ENCODE measurements at places on chromosomes 3 and 15.

DNA sequence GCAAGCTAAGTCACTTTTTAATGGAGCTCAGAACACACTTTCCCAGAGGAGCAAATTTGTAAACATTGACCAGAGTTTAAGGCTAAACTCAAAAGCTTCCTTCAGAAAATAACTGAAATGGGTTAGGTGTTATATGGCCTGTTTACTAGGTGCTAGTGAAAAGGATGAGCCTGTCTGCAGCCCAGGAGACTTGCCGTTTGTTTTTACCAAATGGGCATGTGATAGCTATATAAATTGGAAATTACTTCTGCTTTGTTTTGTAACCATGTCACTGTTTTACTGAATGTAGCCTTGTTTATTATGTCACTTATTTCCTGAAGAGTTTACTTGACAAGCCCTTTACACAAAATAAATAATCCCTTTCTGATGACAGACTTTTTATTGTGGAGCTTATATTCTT, 109.4 kb upstream of the THSD4 start:
- no peak for DNase-seq

DNA sequence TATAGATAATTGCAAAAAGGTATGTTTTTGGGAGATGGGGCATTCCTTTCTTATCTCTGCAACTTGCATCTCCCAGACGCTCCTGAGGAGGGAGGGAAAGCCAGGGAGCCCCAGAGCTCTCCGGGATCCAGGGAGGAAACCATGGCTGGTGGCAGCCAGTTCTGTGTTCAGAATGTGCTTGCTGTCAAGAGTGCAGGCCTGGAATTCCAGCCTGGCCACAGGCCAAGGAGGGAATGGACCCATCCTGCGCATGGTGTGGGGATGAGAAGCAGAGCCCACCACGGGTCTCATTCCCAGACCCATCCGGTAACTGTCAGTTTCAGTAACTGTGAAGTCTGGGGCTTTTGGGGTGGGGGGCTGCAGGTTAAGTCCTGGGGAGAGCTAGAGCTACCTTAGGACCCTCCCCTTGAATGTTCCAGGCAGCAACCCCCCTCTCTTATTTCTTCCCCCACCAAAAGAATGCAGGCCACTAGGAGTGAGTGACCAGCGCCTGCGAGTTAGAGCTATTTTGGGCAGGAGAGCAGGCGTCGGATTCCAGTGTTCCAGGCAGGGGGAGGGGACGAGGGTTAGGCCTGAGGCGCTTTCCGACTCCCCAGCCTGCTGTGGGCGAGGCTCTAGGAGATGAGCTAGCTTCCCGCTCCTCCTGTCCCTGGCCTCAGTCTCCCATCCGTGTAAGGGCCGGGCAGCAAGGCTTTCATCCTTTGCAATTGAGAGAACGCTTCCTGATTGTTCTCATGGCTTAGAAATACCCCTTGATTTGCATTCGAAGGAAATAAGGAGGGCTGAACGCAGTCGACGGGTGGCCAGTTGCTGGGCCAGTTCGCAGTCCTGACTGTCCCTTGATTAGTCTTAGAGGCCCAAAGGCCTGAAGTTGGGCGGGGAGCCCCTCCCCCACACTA, 781 bp upstream of the DAG1 start:
- peak; percentile 92 for DNase-seq

DNA sequence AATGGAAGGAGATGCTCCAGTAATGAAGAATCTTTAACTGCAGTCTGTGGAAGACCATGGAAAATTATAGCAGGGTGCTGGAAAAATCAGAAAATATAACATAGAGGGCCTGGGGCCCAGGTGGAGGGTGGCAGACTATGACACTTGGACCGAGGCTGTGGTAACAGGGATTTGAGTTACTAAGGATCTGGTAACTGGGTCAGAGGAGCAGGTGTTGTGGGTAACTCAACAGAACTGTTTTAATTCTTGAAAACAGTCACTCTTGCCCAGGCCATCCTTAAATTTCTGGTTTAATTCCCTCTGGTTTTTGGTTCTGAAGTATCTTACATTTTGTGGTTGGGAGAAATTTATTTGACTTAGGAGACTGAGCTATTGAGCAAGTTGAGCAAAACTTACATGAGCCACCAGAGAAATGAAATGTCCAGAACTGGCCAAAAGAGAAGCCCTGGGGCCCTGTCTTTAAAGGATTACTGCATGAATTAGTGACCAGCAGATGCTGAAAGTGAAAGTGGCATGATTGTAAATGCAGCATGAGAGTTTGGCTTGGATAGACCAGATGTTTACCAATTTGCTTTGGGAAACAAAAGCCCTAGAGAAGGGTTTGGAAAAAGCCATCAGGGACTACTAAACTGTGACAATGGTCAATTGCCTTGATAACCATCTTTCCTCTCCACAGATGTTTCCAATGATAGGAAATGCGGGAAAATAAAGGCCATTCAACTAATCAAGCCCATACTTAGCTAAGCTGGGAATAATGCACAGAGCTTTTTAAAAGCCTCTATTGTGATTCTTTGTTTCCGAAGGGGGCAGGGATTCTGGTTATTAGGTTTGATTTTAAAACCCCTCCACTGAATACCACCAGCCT, 374.9 kb upstream of the TGFBR2 start:
- peak; percentile 36 for DNase-seq

GRCh38 chr3:69948246-69948862, 51.2 kb upstream of the SAMMSON start:
- DNase-seq, result peak; percentile 60

- DNase-seq, result no peak
Measured at GRCh38 chr15:78055919-78056713, 21.4 kb downstream of the TBC1D2B start.

DNA sequence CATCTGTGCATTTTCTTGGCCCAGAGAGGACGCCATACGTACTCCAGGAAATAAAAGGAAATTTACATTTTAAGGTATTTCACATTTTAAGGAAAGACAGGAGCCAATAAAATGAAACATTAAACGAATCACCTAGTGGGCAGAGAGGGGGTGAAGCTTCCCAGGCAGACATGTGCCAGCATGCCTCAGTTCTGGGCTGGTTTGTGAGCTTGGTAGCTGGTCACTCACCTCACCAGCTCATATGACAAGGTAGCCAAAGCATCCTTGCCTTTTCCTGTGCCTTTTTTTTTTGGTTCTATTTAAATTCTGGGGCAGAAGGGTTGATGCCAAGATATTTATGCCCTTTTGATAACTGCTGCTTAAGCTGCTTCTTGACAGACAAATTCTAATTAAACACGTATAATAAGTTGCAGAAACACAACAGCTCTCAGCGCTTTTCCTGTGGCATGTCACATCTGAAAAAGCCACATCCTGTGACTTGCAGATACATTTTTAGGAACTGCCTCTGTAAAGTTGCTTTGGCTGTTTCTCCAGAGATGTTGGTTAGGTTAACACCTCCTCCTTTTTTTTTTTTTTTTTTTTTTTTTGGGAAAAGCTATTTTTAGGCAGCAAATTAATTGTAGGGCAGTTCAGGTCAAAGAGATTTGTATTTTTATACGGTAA, 218.6 kb downstream of the PDCD6IP start:
- peak; percentile 54 for DNase-seq

GRCh38 chr3:29936054-29936453, 655.2 kb downstream of the RBMS3 start:
- no peak for DNase-seq

Measured in fibroblast of skin of scalp (primary cell).